Amniotic stem cell (primary cell): ENCODE measurements at places on chromosomes 13 and 19.

DNA sequence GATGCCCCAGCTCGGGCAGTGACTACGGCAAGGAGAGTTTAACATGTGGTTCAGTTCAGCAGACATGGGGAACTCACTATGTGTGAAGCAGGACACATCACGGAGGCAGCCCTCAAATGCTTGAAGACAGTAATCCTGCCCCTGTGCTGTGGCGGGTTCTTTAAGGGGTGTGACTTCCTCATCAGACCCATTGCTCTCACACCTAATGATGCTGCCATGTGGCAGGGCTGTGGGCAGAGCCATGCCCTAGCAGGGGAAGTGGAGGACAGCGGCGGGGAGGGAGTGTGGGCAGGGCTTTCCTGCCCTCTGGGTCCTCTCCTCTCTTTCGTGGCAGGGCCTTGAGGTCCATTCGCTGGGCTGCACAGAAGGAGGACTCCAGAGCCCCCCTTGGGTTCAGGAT, 131.1 kb upstream of the GJB6 start:
- DNase-seq, result no peak

- DNase-seq, result no peak
Observed at GRCh38 chr13:24887759-24888158, 123.8 kb downstream of the RNF17 start.

DNA sequence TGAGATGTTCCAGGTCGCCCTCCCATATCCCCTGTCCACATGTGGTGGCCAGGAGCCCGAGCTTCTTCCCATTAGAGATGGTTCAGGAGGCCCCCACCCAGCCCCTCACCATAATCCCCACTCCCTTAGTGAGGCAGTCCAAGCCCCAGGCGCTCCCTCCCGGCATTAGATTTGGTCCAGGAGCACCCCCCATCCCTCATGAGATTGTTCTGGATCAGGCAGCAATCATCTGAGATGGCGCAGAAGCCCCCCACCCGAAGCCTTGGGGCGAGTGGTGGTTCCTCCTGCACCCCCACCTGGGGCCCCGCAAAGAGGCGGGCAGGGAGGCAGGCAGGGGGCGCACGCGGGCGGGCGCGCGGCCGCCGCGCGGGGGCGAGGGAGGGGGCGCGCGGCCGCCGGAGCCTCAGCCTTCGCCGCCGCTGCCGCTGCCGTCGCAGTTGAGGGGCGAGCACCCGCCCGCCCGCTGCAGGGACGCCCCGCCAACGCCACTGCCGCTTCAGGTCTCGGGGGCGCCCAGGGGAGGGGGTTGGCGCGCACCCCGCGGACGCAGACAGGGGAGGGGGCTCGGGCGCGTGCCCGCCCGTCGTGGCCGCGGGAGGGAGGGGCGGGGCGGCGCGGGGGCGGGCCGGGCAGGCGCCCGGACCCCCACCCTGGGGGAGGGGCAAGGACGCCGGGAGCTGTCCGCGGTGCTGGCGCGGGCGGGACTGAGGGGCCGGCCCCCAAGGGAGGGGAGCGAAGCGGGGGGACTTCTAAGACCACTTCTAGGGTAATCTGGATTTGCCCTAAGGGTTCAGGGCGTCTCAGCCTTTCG, 46.4 kb upstream of the SHKBP1 start:
- DNase-seq, result no peak

GRCh38 chr13:27792393-27793218, at the start of gene GSX1:
Gene GSX1, plus strand, starts transcription at chr13:27792483. Its CDS starts 208 bp downstream, at chr13:27792691.
- DNase-seq, result no peak

- no peak for DNase-seq
Observed at GRCh38 chr13:98950705-98951104, 27.2 kb downstream of the DOCK9 start.

DNA sequence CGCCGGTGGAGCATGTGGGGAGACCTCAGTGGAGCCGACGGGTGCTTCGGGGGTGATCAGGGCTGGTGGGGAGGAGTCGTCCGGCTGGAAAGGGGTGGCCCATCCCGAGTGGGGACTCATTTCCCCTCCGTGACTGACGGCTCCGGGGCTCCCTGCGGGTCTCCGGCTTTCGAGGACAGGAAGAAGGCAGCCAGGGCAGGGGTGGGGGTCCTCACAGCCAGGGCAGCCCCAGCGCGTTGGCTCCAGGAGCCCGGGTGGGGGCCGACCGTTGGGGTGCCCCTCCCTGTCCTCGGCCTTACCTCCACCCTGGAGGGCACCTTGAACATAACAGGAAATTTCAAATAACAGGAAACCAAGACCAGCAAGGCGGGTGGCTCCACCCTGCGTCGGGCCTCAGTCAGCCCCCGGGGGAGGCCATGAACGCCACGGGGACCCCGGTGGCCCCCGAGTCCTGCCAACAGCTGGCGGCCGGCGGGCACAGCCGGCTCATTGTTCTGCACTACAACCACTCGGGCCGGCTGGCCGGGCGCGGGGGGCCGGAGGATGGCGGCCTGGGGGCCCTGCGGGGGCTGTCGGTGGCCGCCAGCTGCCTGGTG, at the start of gene S1PR4:
TSS of gene S1PR4 (plus strand) at position 393 of the 596 bp plus-strand sequence. CDS start at position 417, 24 bp downstream.
- DNase-seq, result no peak

DNA sequence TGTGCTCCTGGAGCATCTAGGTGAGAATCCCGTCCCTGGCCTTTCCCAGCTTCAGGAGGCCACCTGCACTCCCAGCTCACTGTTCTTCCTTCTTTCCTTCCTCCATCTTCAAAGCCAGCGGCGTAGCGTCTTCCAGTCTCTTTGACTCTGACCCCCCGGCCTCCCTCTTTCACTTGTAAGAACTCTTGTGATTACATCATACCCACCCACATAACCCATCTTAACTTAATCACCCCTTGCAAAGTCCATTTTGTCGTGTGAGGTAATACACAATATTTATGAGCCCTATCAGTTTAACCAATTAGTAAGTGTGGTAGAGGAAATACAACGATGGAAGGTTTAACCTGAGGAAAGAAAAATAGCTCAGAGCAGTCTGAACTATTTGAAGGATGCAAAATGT, 4.6 kb upstream of the CDC16 start:
- no peak for DNase-seq

DNA sequence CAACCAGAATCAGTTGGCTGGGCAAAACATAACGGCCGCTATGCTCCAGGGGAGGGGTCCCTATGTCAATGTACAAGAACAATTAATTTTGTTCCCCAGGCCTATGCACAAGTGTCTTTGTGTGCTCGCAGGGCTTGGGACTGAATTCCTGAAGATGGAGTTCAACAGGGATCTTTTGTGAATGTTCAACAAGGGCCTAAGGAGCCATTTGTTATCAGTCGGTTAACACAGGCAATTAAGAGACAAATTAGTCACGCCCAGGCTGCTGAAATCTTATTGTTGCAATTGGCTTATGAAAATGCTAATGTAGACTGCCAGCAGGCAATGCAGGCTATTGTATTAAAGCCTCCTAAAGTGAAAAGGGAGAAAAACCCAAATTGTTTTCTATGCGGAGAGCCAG, 117.5 kb downstream of the ZNF429 start:
- DNase-seq, result no peak

- no peak for DNase-seq
Observed at GRCh38 chr19:48826606-48827020, 9.7 kb downstream of the HSD17B14 start.

DNA sequence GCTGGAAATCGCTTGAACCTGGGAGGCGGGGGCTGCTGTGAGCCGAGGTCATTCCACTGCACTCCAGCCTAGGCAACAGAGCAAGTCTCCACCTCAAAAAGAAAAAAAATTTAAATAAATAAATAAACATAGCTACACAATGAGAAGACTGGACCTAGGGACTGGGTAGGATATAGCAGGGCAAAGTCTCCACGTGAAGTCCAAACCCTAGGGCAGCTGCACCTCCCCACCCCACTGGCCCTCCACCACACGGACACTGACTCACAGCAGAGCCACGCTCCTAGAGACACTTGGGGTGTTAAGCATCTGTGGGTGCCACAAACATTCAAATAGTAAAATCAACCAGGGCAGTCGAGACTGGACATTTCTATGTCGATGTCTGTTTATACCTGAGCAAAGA, 7.1 kb downstream of the LATS2 start:
- no peak for DNase-seq
